ENCODE measurements at places on chromosomes 12 and 14.

GRCh38 chr14:33962016-33962415 is 11.1 kb upstream of the EGLN3 start:
- DNase-seq = no peak

DNA sequence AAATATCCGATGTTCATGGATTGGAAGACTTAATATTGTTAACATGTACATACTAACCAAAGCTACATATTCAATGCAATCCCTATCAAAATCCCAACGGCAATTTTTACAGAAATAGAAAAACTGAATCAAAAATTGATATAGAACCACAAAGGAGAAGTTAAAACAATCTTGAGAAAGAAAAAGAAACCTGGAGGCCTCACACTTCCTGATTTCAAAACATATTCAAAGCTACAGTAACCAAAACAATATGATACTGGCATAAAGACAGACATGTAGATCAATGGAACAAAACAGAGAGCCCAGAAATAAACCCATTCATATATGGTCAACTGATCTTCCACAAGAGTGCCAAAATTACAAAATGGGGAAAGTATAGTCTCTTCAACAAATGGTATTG is 5.4 kb upstream of the PELI2 start:
- no peak for DNase-seq

GRCh38 chr14:94342334-94342934 is 19.3 kb upstream of the SERPINA6 start:
- DNase-seq = peak; percentile 100

- no peak for DNase-seq
Measured at GRCh38 chr12:110649341-110649847, 35.5 kb downstream of the TCTN1 start.

DNA sequence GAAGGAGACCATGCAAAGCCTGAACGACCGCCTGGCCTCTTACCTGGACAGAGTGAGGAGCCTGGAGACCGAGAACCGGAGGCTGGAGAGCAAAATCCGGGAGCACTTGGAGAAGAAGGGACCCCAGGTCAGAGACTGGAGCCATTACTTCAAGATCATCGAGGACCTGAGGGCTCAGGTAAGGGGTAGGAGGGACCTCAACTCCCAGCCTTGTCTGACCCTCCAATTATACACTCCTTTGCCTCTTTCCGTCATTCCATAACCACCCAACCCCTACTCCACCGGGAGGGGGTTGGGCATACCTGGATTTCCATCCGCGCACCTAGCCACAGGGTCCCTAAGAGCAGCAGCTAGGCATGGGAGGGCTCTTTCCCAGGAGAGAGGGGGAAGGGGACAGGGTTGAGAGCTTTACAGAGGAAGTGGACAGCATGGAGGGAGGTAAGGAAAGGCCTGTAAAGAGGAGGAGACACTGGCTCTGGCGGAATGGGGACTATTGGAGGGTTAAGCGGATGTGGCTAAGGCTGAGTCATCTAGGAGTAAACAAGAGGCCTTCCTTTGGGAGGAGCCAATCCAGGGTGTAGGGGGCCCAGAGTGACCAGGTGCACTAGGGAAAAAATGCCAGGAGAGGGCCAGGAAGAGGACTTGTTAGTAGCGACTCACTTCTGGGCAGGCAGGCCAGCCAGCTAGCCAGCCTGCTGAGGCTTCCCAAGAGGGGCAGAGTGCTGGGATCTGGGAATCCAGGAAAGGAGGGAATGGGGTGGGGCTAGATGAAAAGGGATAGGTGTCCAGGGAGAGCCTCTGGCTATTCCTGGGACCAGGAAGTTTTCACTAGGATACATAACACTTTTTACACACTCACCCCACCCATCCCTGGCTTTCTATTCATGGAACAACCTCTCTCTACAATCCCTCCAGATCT is 754 bp downstream of the KRT18 start:
- peak; percentile 92 for DNase-seq

DNA sequence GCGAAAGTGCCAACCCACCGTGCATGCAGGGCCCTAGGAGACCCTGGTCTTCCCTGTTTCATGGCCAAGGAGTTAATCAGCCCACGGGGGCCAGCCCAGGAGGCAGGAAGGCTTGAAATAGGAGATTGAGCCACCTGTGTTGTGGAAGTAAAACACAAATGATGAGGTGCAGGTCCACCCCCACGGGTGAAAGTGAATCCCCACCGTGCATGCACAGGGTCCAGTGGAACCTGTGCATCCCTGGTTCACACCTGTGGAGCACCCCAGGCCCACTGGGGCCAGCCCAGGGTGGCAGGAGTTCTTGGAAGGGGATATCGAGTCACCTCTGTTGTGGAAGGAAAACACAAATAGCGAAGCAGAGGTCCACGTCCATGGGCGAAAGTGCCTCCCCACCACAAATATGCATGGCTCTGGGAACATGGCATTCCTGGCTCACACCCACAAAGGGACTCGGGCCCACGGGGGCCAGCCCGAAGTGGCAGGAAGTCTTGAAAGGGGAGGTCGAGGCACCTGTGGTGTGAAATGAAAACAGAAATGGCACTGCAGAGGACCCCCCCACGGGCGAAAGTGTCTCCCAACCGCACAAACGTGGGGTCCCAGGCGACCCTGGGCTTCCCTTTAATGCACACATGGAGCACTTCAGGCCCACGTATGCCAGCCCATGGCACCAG is 381.5 kb downstream of the ALG10 start:
- no peak for DNase-seq

DNA sequence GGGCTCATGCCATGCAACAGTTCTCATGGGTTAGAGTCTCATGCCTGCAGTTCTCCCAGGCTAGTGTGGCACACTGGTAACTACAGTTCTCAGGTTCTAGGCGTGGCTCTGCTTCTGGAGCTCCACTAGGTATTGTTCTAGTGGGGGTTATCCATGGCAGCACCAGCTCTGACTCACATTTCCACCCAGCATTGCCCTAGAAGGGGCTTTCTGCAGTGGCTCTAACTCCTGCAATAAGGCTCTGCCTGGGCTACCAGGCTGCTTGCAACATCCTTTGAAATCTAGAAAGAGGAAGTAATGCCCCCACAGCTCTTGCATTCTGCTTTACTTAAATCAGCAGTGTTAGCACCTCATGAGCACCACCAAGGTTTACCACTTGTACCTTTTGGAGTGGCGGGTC is 220.3 kb upstream of the ARID2 start:
- no peak for DNase-seq

- no peak for DNase-seq
Measured at GRCh38 chr12:5123921-5124320, 80.2 kb downstream of the KCNA5 start.

DNA sequence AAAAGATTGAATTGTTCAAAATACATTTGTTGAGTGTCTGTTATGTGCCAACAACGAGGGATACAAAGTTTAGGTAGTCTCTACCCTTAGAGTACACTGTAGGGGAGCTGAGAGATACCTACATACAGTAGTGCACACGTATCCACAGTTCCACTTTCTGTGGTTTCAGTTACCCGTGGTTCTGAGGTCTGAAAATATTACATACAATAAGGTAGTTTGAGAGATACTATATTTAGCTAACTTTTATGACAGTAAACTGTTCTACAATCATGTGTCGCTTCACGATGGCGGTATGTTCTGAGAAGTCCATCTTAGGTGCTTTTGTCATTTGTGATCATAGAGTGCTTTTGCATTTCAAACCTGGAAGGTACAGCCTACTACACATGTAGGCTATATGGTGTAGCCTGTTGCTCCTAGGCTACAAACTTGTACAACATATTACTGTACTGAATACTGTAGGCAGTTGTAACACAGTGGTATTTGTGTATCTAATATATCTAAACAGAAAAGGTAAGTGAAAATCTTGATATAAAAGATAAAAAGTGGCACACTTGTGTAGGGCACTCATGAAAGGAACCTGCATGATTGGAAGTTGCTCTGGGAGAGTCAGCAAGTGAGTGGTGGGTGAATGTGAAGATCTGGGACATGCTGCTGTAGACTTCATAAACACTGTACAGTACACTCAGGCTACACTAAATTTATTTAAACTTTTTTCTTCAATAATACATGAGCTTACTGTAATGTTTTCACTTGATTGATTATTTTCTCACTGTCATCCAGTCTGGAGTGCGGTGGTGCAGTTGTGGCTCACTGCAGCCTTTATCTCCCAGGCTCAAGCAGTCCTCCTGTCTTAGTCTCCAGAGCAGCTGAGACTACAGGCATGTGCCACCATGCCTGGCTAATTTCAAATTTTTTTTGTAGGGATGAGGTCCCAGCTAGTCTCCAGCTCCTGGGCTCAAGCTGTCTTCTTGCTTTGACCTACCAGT is 4.0 kb downstream of the CPSF6 start:
- no peak for DNase-seq

- DNase-seq = no peak
Measured at GRCh38 chr12:131112700-131113290, 159.1 kb downstream of the ADGRD1 start.

GRCh38 chr12:114661245-114661644 is 22.7 kb downstream of the TBX3 start:
- DNase-seq = no peak

GRCh38 chr14:38125481-38126037 is 82.1 kb upstream of the SSTR1 start:
- no peak for DNase-seq

- peak; percentile 40 for DNase-seq
Measured at GRCh38 chr12:6199531-6200255, 507 bp upstream of the CD9 start.

DNA sequence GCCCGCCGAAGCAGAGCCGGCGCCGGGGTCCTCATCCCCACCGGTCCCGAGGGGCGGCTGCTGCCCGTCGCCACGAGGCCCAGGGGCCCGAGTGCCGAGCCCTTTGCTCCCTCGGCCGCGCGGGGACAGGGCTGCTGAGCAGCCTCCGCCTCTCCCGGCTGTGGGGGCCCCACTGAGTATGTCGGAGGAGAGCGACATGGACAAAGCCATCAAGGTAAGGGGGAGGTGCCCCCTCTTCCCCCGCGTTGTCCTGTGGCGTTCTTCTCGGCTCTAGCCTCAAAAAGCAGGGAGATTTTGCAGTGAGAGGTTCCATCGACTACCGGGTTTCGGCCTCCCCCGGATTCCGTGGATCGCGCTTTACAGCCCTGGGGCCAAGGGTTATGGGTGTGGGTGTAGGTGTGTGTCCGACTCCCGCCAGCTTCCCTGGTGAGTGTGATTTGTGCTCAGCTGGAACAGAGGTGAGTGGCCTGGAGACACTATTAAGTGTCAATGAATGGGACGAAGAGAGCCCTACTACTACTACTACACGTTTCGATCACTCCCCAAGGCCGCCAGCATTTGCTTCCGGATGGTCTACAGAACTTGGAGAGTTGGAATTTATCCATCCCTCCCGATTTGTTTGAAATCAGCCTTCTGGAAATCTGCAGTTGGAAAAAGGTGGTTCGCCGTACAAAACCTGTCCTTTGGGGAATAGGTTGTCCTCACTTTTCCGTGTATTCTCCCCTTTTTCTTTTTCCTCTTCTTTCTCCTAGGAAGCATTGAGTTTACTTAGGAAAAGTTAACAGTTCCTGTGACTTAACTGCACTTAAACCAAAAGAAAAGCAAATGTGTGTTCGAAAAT is 748 bp downstream of the MAPKAPK5 start:
- peak; percentile 22 for DNase-seq

DNA sequence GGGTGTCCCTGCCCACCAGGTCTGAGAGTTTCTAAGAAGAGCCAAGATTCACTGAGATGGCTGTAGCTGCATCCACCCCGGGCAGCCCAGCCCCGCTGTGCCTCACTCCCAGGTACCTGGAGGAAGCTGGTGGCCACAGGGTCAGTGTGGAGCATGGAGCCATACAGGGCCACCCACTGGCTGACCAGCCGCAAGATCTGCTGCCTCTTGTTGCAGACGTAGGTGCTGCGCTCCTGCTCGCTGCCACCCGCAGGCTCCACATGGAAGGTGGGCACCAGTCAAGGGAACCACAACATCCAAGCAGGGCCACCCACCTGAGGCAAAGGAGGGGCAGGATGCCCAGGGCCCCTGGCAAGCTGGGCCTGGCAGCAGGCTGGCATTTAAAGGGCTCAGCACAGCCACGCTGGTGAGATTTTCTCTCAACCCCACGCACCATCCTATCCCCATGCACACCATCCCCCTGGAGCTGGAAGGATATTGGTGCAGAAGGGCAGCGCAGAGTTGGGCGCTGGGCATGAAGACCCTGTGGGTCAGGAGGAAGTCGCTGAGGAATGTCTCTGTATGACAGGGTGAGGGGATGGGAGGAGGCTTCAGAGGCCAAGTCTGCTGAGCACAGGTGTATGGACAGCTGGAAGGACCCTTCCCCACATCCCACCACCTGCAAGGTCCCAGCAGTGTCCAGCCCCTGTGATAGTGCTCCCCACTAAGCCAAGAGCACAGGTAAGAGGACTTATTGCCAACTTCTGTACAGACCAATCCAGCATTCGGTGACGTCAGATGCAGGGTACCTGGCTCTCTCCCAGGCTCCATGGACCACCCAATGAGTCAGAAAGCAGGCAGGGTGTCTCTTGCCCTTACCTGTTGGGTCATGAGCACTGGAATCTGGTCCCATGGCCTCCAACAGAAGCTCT is 10.8 kb downstream of the RAPGEF3 start:
- no peak for DNase-seq

DNA sequence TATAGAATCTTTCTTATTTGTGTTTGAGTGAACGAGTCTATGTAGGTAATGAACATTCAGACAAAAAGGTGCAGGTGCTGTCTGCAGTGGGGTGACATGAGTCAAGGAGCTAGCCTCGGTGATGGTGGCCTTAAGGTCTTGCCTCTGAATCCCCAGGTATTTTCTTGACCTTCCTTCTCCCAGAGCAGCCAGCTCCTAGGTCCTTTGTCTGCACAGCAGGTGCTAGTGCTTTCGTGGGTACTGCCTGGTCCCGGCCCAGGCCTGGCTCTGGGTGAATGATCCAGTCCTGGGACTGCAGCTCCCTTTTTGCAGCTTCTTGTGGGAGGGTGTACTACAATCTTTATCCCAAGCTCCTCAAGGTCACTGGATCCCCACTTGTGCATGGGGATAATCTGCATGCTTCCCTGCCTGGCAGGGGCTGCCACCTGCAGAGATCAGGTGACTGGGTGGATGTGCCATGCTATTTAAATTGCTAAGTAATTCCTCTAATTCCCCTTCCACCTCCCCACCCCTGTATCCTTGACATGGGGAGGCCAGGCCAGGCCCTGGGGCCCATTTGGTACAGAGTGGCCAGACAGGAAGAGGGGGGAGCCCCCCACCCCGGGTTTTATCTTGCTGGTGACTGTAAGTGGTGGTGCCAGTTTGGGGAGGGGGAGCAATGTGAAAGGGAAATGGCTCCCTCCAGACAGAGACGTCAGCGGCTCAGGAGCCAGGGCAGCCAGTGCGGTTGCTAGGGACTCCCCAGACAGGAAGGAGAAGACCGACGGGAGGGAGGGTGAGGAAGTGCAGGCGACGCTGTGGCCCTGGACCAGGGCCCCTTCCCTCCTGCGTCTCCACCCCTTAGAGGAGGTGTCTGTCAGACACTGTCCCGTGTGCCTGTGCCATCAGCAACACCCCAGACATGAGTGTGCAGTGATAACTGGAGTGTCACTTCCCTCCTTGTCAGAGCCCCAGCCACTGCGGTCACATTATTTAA is 6.7 kb downstream of the VASH1 start:
- DNase-seq = peak; percentile 54

DNA sequence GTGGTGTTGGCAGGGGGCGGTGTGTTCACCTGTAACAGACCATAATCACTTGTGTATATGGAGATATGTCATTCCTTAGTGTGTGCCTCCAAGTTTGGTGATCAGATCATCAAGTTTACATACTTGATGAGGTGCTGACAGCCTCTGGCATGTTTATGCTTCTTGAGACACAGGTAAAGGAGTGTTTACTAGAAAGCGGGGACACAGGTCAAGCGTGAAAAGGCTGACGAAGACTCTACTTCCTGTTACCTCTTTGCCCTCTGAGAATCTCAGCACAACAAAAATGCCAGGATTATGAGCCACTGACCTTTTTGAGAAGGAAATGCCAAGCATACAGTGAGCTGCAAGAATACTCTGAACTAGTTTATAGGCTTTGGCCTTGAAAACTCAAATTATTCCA is 29.6 kb downstream of the PRDM4 start:
- DNase-seq = no peak

All from cardiac fibroblast (primary cell).